Epithelial cell of proximal tubule (primary cell): ENCODE measurements at places on chromosomes 4 and X.

GRCh38 chrX:84865113-84865512, 138.6 kb upstream of the APOOL start:
- no peak for DNase-seq

- DNase-seq: no peak
These were observed 2246.0 kb downstream of the ARAP2 start for GRCh38 chr4:33998291-33998690.

DNA sequence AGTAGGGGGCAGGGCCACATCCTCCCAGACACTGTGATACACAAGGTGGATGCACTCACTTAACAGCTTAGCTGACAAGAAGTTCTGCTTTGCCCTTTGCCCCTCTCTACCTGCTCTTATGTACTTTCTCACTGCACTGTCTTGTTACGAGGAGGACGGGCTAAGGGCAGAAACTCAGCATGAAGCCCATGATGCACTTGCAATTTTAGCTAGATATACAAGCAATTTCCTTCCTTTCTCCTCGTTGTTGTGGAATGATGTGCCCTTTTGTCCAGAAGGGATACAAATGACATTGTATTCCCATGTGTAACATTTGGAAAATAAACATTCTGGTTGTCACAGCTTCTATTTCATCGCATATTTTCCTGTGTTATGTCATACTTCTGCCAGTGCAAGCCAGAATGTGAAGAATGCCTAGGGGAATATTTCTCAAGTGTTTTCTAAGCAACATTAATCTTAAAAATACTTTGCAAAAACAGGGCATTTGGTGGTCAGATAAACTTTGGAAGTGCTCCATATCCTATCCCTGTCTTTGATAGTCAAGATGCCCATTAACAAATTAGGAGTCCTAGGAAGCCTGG, 47.2 kb downstream of the MAOA start:
- DNase-seq: peak; percentile 38

DNA sequence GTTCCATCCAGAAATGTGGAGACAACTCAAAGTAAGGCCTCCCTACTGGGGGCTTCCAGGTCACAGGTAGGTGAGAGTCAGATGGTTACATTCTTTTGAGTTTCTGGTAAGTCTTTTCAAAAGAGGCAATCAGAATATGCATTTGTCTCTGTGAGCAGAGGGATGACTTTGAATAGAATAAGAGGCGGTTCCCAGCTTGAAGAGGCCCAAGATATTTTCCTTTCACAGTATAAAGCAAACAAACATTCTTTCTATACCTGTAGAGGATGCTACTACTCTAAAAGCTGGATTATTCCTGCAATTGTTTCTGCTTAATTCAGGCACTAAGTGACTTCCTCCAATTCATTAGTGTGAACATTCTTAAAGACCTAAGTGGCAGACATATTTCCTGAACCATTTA, 44.4 kb downstream of the DIAPH2 start:
- no peak for DNase-seq
